ENCODE measurements at places on chromosomes 11 and 22.

- no peak for DNase-seq
Observed at GRCh38 chr22:25081409-25081824, 118.2 kb upstream of the CRYBB3 start.

GRCh38 chr11:84289381-84289906 is 1003.3 kb upstream of the CCDC90B start:
- no peak for DNase-seq

DNA sequence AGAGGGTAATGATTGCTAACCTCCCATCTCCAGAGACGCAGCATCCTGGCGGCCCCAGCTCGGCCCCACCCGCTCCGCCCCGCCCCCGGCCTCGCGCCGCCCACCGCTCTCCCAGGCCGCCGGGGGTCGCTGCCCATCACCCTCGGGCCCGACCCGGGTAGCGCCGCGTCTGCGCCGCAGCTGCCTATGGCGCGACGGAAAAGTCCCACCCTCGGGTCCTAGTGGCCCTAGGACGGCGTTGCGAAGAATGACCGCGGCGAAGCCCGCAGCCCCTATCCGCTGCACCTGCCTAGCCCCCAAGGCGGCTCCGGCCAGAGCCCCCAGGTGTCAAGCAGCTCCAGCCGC is 457 bp downstream of the CPSF7 start:
- peak; percentile 63 for DNase-seq

GRCh38 chr11:108122166-108122628 is 830 bp downstream of the ACAT1 start:
- DNase-seq = no peak

- DNase-seq = no peak
Observed at GRCh38 chr22:35681454-35682052, 33.3 kb downstream of the APOL6 start.

DNA sequence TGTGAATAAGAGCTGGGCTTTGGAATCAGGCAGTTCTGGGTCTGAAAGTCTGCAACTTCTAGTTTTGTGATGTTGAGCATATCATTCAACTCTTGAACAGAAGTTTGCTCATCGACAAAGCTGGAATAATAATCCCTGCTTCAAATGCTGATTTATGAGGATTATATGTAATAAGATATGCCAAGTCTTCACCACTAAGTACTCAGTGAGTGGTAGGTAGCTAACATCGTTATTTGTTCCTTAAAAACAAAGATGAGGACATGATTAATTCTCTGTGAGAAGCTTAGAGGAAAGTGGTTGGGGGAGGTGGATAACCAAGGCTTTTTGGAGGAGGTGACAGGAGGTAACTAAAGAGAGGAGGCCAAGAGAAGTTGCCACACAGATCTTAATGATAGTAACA is 96.5 kb downstream of the ME3 start:
- no peak for DNase-seq

DNA sequence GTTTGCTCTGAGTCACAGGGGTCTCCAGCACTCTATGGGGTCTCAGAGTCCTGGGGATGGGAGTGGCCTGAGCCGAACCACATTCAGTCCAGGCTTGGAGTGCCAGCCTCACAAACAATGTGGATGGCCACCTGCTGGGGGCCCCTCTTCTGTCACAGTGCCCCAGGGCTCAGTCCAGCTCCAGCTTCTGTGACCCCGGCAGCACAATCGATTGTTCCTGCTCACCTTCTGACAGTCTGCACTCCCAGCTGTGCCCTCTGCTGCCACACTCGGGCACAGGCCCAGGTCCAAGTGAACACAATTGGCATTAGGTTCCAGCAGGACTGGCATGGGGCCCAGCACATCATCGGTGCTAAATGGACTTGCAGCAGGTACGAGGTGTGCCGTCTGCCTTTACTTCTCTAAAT is 84.8 kb downstream of the TP53I11 start:
- no peak for DNase-seq

GRCh38 chr22:20967697-20968211 is 699 bp downstream of the AIFM3 start:
- DNase-seq = no peak

- DNase-seq = no peak
Observed at GRCh38 chr11:695288-695537, 191 bp upstream of the DEAF1 start.

- DNase-seq = no peak
Observed at GRCh38 chr11:112248201-112248600, 12.5 kb downstream of the PLET1 start.

- DNase-seq = no peak
Observed at GRCh38 chr11:35944503-35945136, 758 bp downstream of the LDLRAD3 start.

DNA sequence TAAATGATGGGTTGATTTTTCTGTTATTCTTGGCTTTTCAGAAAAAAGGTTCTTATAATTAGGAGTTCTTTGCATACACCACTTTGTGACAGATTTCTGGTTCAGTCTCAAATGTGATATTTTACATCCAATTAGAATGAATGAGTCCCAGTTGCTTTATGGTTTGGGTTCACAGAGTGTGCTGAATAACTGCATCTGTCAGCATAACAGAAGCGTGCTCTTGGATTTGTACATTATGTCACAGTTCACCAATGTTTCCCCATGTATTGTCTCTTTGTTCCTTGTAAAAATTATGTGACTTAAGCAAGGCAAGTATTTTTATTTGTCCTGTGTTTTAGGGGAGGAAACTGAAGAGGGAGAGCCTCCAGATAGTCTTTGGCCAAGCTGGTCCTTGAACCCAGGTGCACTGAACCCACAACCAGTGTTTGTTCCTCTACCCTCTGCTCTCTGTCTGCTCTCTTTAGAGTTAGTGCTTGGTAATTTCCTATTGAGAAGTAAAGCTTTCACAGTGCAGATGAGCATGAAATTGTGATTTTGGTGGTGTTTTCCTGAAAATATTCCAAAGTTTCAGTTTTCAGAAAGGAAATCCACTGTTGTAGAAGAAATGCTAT is 107.5 kb downstream of the TBC1D22A start:
- no peak for DNase-seq

DNA sequence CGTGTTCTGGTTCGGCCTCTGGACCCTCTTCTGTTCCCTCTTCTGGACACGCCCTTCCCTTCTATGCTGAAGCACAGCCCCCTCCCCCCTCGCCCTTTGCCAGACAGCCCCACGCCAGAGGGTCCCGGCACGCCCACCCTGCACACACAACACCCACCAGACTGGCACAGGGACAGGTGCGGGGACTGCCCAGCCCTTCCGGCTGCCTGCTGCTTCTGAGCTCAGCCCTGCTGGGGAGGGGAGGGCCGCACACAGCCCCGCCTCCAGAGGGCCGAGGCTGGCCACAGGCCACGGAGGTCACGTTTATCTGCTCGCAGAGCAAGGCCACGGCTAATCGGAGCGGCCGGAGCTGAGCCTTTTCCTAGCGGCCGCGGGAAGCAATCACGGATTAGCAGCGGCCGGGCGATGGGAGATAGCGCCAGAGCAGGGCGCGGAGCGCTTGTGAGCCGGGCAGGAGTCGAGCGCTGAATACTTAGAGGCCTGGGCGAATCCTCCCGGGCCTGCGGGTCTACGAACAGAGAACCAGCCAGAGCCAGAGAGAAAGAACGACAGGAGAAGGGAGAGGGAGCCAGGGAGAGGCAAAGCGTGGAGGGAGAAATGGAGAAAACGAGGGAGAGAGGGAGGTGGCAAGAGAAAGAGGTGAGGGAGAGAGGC is 21.5 kb downstream of the OTUB1 start:
- no peak for DNase-seq

GRCh38 chr11:650482-650881 is 13.4 kb downstream of the DRD4 start:
- DNase-seq = no peak

- no peak for DNase-seq
Observed at GRCh38 chr11:8080674-8081590, at the start of gene TUB. TUB (plus strand) TSS chr11:8081211; CDS start chr11:8081511, 300 bp downstream.

DNA sequence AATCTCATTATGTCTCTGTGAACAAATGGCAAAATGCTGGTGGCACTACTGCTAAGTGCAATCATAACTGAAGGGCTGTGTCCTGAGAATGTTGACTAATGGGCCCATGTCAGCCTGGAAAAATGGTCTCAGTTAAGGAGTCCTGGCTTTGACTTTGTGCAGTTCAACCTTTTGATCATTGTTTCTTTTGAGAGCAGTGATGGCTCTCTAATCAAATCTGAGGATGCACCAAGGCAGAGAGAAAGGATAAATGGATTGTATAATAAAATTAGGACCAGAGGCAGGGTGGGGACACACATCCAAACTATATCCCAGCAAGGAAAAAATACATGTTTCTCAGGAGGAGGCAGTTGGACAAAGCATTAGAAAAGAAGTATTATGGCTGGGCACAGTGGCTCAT is 59.6 kb upstream of the SYN3 start:
- no peak for DNase-seq

DNA sequence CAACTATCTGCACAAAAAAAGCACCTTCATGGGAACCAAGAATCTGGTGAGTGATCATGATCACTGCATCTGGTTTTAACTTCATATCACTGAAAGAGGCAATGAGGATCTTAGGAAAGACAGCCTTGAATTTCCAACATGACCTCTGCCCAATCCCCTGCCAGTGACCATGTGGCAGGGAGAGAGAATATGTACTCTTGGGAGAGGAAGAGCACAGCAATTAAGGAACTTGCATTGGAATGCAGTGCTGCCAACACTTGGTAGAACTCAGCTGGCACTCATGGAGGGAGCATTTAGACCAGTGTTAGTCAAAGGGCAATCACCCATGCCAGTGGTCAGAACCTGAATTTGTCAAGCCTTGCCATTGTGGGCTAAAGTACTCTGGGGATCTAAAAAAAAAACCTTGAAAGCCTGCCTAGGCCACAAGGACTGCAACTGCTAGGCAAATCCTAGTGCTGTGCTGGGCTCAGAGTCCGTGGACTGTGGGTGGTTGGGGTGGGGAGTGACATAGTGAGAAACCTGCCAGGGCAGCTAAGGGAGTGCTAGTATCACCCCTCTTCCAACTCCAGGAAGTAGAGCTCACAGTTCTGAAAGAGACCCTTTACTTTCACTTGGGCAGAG is 23.1 kb downstream of the JRKL start:
- DNase-seq = no peak

GRCh38 chr11:96036863-96037262 is 113.0 kb upstream of the MTMR2 start:
- DNase-seq = no peak

DNA sequence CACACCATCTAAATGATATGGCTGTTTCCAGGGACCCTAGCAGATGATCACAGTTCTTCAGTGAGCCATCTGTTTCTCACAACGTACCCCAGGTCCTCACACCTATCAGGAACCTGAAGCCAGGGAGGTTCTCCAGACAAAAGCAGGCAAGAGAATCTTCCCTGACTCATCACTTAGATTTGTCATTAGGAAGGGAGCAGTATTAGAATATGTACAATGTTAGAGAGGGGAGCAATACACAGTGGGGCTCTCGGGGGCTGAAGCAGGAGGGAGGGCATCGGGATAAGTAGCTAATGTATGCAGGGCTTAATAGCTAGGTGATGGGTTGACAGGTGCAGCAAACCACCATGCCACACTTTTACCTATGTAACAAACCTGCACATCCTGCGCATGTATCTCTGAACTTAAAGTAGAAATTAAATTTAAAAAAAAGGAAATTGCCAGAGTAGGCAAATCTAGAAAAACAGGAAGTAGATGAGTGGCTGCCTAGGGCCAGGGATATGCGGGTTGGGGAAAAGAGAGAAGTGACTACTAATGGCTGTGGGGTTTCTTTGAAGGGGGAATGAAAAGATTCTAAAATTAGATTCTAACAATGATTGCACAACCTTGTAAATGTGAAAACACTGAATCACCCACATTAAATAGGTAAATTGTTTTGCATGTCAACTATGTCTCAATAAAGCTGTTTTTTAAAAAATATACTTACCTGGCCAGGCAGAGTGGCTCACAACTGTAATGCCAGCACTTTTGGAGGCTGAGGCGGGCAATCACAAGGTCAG is 14.4 kb downstream of the C22orf42 start:
- no peak for DNase-seq

DNA sequence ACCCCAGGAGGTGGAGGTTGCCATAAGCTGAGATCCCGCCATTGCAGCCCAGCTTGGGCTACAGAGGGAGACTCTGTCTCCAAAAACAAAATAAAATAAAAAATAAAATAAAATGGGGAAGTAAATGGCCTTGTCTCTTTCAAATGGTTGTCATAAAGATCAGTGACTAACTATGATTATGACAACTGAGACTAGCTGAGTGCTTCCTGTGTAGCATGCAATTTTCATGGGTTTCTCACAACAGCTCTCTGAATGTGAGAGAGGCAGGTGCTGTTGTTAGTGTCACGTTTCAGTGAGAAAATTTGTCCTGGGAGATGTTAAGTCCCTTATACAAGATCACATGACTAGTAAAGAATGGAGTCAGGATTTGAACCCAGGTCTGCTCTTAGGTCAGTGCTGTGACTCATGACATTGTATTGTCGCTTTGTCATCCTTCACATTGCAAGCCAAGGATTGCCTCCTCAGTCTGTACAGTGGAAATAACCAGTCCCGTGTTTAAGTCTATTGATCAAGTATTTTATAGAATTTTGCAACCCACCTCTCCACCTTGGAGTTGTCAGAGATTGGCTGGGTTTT is 163.3 kb upstream of the CCDC90B start:
- DNase-seq = no peak

All from activated CD4-positive, alpha-beta T cell treated with anti-CD3 and anti-CD28 coated beads for 4 hours (primary cell).